ENCODE measurements at places on chromosomes 1 and 21. TPM values are rescaled to one million over a fixed set of nuclear protein-coding genes. Genes with fewer than 3 reads are reported as not detected.

DNA sequence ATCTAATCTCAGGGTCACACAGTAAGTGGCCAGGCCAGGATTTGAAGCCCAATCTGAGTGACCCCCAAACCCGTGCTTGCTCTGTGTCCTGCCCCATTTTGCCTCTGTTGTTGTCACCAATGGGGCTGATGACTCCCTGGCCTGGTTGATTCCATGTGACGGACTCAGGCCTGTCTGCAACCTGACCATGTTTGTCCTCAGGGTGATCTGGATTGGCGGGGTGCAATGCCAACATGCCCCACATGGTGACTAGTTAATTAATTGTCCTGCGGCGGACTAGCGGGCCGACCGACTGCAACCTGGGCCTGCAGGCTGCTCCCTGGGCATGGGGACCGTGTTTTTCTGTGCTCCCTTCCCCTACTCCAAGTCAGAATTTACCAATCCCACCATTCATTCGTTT, 256.3 kb downstream of the MATN1 start:
- no peak for DNase-seq

GRCh38 chr1:99942723-99943122, 27.1 kb upstream of the SLC35A3 start:
- DNase-seq: no peak

GRCh38 chr1:80158771-80159170, 1152.2 kb upstream of the ADGRL4 start:
- no peak for DNase-seq

DNA sequence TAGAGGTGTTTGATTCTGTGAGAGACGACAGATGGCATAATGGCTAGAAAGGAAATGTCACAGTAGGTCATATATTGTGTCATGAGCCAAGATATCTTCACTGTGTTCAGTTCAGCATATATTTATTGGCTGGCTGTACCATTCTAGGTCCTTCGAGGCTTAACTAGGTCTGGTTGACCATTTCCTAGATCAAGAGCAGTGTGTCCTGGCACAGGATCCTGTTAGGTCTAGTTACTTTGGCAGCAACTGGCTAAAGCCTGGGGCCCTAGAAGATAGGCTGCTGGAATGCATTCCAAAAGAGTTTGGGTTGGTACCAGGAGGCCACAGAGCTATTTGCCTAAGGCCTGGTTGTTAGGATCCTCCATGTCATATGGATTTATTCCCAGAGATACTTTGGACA, 20.9 kb downstream of the ZBTB40 start:
- DNase-seq: no peak

DNA sequence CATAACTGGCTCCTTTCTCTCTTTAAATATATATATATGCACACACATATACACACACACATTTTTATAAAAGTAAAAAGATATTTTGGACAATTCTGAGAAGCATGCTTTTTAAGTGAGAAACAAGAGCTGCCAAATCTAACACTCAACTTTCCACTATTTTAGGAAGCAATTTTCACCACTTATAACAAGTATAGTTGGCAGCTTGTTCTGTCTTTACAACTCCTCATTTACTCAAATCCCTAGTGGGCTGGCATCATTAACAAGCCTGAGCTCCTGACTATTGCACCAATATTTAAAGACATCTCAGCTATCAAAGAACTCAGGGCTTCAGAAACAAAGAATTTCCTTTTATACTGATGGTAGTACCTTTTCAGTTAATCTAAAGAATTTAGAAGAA, 76.6 kb downstream of the RAB3GAP2 start:
- no peak for DNase-seq

The C1QB gene
- not detected for polyA plus RNA-seq

The HSD3B2 gene
- polyA plus RNA-seq: not detected

The TSPEAR gene
- 1.5 TPM for polyA plus RNA-seq
